Testis (tissue), 5 donors: ENCODE measurements at places on chromosomes 5 and 9. TPM values are rescaled to one million over a fixed set of nuclear protein-coding genes. Genes with fewer than 3 reads are reported as not detected.

Gene SHLD3
- 3.5 TPM for polyA plus RNA-seq

Gene SHISAL2B
- not detected for polyA plus RNA-seq

Gene TSSK1B
- 95.7 TPM for polyA plus RNA-seq

Gene RAI14
- 49.6 TPM for polyA plus RNA-seq

Gene DHX29
- polyA plus RNA-seq = 8.8 TPM

Gene LEAP2
- 3.6 TPM for polyA plus RNA-seq
